ENCODE measurements at places on chromosomes 1 and 21. TPM values are rescaled to one million over a fixed set of nuclear protein-coding genes. Genes with fewer than 3 reads are reported as not detected.

The HAO2 gene
- total RNA-seq, result not detected

The S100A2 gene
- 1.1 TPM for total RNA-seq

The FYB2 gene
- total RNA-seq, result not detected

The PLA2G2C gene
- not detected for total RNA-seq

The MOV10 gene
- 31.0 TPM for total RNA-seq
